NCI-H510A (cell line): ENCODE measurements at places on chromosomes 3 and 15.

- no peak for DNase-seq
Measured at GRCh38 chr3:65890328-65890727, 148.4 kb downstream of the MAGI1 start.

GRCh38 chr3:157136647-157137387 is 23.1 kb downstream of the CCNL1 start:
- no peak for DNase-seq

DNA sequence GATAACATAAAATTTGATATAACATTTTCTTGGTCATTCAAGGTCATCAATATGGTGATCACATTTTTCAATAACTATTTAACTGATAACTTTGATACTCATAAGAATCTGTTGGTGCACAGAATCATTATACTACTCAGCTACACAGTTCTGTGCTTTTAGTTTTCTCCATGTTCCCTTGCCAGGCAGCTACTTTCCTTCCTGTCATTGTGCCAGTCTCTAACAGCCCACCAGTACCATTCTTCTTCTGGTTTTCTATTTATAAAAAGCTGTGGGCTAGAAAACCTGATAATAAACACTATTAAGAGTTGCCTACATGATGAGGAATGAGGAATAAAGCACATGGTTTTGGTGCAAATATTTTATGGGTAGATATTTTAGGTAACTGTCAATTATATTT is 77.6 kb downstream of the C3orf80 start:
- DNase-seq, result no peak

DNA sequence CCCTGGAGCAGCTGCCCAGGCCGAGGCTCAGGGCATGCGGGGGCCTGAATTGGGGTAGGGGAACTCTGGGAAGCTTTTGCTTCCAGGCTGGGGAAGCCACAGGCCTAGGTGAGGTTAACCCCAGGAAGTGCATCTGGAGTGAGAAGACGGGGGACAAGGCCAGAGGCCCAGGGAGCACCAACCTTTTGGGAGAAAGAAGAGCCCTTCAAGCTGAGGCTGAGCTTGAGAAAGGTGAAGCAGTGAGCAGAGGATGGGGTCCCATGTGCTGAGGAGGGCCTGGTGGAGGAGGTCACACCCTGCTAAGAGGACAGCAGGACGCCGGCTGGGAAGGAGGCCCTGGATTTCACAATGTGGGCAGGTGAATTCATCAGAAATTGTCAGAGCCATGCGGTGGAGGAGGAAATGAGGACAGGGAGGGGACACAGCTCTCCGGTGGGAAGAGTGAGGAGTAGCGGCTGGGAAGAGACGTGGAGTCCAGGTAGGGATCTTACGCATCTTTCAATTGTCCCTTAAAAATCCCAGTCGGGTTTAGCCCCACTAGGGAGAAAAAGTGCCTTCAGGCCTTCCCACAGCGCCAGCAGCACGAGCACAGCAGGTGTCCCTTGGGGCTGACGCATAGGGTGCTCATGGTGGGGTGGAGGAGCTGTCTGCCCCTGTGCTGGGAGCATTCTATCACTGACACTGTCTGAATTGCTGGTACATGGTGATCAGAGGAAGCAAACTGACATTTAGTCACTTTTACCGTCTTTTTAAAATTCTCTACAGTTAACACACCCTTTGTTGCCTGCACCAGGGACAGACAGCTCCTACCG is 50.9 kb downstream of the HCN4 start:
- no peak for DNase-seq

DNA sequence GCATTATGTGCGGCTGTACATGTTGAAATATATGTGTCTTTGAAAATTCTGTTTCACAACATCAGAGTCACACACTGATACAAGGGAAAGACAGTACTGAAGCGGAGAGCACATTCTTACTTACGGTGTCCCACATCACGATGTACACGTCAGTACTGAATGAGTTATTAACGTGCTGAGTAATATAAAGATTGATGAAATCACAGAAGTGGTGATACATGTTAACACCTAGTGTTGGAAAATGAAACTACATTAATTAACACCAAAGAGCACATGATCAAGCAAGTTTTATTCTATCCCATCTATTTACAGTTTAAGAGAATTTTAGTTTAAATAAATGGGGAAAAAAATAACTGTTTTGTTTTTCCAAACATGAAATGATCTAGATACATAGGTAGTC is 15.6 kb downstream of the EOGT start:
- DNase-seq, result no peak
